Glomerular endothelial cell (primary cell): ENCODE measurements at places on chromosomes 12 and 14.

DNA sequence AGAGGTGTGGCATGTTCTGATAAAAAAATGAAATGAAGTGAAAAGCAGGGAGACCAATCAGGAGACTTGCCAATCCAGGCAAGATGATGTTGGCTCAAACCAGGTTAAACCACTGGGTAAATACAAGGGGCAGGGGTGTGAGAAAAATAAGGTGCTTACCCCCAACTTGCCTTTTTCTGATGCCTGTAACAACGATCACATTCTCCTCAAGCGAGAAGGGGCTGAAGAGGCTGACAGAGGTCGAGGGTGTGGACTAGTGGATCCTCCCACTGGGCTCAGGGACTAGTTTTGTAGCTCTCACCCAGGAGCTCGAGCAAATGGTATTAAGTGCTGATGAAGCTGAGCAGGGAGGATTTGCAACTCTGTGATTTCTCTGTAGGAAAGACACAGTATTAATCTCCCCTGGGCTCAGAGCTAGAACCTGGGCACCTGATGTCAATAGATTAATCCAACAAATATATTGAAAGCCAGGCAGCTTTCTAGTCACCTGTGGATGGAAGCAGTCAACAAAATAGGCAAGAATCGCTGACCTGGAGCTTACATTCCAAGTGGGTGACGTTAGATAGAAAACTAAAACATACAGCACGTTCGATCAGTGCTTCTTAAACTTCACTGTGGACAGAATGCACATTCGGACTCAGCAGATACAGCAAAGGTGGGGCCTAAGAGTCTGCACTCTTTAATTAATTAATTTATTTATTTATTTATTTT is 15.2 kb upstream of the EAPP start:
- DNase-seq, result no peak

GRCh38 chr12:126976579-126976978 is 1290.4 kb upstream of the TMEM132C start:
- no peak for DNase-seq

GRCh38 chr14:34502545-34503225 is 36.8 kb downstream of the EAPP start:
- DNase-seq, result no peak

- DNase-seq, result no peak
Measured at GRCh38 chr12:2925322-2925995, 33.7 kb upstream of the TEAD4 start.
